ENCODE measurements at places on chromosomes 13 and 19. TPM values are rescaled to one million over a fixed set of nuclear protein-coding genes. Genes with fewer than 3 reads are reported as not detected.

The PSPN gene
- total RNA-seq = 3.5 TPM

GRCh38 chr13:111336666-111337065 lies 16.2 kb downstream of the TEX29 start:
- DNase-seq = no peak

- DNase-seq = no peak
Measured at GRCh38 chr19:55519451-55520311, 17.3 kb downstream of the SBK2 start.

GRCh38 chr19:4059891-4060620 lies 6.6 kb downstream of the ZBTB7A start:
- DNase-seq = no peak

DNA sequence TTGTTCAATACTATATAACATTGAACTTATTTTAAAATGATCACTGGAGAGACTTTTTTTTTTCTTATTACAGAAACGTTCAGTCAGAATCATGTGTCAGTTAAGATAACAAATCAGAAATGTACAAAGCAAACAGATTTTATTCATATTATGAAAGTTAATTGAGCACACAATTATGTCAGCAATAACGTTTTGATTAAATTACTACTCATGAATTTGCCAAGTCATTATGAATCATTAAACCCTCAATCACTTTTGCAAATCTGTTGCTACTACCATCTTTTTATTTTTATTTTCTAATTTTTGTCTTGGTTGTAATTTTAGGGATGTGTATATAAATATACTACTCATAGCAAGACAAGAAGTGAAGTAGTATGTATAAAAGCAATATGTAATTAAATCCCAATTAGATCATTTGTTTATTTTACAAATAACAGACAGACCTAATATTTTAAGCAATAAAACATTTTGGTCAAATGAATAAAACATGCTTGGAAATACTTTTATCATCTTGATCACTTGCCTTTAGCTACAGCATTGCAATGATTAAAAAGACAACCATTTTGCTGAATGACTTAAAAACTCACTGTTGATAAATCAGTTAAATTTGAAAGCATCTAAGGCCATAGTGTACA lies 893.4 kb upstream of the MIR17HG start:
- no peak for DNase-seq

GRCh38 chr13:39884166-39884565 lies 228.7 kb downstream of the COG6 start:
- no peak for DNase-seq

The FGF21 gene
- total RNA-seq = 0.44 TPM

GRCh38 chr19:7595466-7596133 lies at the start of gene CAMSAP3:
CAMSAP3 (plus strand) TSS chr19:7595863; CDS start chr19:7596003, 140 bp downstream.
- peak; percentile 90 for DNase-seq

DNA sequence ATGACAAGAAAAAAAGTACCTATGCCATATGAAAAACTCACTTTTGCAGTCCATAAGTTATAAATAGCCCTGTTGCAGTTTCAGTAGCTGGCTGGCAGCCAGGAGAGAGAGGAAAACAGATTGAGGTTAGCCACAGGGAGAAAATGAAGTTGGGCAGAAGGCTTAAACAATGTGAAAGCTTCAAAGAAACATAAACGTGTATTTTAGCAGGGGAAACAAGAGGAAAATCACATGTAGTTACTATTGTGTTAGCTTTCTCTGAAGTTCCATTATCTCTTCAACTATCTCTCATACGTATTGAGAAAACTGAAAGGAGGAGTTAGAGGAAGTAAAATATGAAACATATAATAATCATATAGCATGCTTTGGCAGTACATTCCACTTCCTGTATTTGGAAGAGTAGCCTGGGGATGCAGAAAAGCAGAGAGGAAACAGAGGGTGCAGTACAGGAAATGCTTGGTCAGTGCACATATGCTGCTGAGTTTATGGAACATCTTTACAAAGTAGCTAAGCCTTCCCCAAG lies 1551.1 kb downstream of the EFNB2 start:
- no peak for DNase-seq

DNA sequence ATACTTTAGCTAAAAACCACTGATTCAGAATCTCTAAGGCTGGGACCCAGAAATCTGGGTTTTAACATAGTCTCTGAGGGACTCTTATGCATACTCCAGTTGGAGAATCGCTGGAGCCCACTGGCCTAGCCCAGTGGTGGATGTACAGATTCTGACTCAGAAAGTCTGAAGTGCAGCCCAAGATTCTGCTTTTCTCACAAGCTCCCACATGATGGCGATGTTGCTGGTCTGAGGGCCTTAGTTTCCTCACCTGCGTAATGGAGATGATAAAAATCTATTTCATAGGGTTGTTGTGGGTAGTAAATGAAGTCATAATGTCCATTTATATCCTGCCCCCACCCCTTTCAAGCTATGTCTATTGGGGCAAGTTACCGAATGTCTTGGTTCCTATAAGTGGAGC lies 7.7 kb upstream of the CDADC1 start:
- peak; percentile 18 for DNase-seq

DNA sequence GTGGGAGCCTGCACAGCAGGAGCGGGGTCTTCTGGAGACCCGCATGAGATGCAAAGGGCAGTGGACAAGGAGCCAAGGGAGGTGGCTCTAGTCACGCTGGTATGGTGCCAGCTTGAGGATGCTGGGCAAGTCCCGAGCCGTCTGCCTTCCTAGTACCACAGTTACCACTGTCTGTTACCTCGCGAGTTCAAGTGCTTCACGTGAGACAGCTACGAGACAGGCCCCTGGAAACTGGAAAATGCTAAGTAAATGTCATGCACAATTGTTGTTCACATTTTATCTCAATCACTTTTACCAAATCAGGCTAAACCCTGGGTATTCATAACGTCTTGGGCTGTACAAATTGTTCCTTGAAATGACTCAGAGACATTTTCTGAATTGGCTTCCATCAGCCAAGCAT lies 155.7 kb downstream of the TNFRSF19 start:
- DNase-seq = no peak

- DNase-seq = peak; percentile 81
Measured at GRCh38 chr19:11203194-11204075, 6.1 kb upstream of the KANK2 start.

The KLF2 gene
- 1.1 TPM for total RNA-seq

DNA sequence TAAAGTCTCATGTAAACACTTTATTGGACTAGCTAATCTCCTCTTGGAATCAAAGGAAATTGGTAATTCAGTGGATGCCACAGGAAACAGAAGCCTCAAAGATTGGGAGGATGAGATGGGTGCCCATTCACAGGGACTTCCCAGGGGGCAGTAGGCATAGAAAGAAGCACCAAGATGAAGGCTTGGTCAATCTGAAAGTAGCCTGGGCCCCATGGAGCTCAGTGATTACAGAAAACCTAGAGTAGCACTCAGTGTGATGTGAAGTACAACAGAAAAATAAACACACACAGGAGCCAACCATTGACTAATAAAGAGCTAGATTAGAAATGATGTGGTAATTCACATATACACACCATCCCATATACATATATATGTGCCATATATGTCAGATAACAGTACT lies 560.6 kb downstream of the TBC1D4 start:
- no peak for DNase-seq

DNA sequence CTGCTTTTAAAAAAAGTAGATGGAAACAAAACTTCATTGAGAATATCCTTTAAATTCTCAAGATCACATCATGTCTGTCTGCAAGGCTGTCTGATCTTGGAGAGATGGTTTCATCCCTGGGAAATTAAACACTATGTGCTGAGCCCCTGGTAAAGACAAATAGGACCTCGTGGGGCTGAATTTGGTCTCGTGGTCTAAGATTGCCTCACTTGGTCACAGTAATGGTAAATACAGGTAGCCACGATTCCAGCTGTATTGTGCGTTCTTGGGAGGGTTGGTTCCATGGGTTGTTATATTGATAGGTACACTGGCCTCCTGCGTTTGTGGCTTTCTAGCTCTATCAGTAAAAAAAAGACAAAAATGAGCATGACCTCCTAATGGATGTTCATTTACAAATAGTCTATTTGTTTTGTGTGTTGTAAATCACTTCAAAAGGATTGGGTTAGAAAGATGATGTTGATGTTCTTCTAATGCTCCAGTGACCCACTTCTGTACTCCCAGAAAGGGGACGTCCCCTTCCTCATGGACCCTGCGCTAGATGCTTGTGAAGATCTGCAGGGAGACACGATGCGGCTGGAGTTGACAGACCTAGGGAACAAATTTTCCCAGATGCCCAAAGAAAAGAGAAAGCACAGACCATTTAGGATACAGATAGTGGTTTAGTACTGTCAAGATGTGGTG lies 1.8 kb downstream of the CEBPG start:
- DNase-seq = no peak
